HT1080 (cell line): ENCODE measurements at places on chromosomes 5 and 9.

DNA sequence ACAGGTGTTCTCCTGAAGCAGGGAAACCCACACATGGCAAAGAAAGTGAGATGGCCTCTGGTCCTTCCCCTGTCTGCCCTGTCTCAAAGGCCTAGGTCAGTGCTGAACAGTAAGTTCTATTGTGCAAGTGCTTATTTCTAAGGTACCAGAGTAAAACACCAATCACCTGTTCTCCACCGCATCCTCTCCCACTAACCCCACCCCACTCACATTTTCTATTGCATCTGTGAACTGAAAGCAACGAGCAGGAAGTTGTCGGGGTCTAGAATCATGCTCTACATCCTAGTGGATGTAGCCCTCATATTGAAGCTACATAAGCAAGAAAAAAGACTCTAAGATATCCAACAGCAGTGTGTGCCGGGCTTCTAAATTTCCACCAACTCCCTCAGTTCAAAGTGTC, 265.9 kb downstream of the ENC1 start:
- DNase-seq, result no peak

- peak; percentile 11 for DNase-seq
Measured at GRCh38 chr9:118991366-118992285, 377.6 kb downstream of the BRINP1 start.

DNA sequence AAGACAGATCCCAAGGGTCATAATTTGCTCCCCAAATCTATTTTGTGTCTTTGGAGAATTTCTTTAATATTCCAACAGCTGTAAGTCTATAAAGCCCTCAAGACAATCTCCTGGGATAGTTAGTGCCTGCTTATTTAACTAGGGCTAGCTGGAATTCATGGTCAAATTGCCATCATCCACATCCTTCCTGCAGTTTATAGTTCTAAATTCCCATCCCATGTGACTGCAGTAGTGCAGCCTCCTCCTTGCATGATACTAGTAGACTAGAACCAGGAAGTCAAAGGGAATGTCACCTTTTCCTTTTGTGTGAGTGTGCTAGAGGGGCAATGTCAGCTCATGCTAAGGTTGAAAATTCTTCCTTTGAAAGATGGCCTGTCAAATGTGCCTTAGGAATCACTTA, 214.8 kb upstream of the PIK3R1 start:
- DNase-seq, result no peak

DNA sequence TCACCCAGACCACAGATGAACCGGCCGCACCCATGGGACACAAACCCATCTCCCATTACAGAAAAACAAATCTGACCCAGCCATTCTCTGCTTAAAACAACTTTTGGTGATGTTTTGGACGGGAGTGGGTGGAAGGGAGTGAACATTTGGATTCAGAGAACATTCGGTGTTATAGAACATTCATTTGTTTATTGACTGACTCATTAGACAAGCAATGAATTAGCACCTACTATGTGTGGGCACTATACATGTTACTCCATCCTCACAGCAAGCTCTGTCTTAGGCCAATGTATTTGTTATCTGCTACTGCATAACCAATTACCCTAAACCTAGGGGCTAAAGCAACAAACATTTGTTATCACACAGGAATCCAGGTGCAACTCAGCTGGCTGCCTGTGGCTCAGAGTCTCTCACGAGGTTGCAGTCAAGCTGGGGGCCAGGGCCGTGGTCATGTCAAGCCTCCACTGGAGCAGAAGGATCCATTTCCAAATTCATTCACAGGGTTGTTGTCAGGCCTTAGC, 5.1 kb upstream of the ERGIC1 start:
- no peak for DNase-seq

GRCh38 chr9:91908293-91908623, 41.8 kb downstream of the ROR2 start:
- DNase-seq, result no peak

DNA sequence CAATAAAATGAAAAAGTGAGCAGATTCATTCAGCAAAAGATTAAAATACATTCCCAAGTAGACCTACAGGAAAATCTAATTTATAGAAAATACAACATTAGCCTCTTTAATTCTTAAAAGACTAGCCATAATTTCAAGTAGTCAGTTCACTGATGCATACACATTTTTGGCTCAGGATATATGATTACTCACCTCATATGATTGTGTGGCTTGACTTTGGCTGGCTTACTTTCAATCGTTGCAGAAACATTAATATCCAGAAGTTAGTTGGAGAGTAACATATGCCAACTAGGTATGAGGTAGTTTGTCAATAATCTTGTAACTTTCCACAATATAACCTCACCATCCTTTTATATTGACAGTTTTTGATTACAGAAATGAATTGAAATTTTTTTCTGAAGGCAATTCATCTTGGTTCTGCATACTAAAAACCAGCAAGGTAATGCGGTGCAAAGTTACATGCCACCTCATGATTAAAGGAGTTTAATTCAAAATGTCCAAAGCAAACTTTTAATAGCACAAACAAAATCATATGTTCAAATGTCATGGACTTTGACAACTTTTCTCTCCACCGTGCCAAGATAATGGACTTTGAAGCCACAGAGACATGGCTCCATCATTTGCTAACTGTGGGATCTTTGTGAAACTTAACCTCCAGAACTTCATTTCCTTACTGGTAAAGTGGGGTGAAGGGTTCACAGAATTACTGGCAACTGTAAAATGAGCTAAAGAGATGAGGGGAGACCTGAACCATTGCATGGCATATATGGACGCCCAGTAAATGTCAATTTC, 76.6 kb upstream of the PAM start:
- DNase-seq, result peak; percentile 38

GRCh38 chr5:173825215-173825865, 62.8 kb upstream of the CPEB4 start:
- DNase-seq, result no peak

- no peak for DNase-seq
Measured at GRCh38 chr5:157164521-157164920, 1.5 kb downstream of the GARIN3 start.

DNA sequence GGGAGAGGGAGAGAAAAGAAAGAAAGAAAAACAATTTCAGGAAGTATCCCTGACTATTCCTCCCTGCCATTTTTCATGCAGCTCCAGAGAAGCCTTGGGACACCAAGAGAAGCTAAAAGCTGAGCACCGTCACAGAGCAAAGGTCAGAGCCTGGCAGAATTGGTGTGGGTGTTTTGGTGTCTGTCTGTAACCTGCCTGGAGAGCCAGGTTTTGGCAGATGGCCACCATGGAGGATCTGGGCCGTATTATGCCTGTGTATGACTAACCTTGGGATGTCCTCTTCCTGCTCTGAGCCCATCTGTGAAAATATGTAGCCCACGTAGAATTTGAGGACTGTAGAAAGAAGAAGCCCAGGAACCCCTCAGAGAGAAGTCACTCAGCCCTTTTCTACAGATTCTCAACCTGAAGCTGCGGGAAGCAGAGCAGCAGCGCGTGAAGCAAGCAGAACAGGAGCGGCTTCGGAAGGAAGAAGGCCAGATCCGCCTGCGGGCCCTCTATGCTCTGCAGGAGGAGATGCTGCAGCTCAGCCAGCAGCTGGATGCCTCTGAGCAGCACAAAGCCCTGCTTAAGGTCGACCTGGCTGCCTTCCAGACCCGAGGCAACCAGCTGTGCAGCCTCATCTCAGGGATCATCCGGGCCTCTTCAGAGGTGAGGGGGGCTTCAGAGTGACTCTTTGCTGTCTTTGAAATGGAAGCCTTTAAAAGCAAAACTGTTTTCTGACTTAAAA, 18.8 kb downstream of the GLE1 start:
- peak; percentile 28 for DNase-seq

GRCh38 chr5:155915601-155916000, 411.4 kb upstream of the SGCD start:
- DNase-seq, result no peak

GRCh38 chr9:70398145-70398556, 16.3 kb downstream of the KLF9 start:
- no peak for DNase-seq

DNA sequence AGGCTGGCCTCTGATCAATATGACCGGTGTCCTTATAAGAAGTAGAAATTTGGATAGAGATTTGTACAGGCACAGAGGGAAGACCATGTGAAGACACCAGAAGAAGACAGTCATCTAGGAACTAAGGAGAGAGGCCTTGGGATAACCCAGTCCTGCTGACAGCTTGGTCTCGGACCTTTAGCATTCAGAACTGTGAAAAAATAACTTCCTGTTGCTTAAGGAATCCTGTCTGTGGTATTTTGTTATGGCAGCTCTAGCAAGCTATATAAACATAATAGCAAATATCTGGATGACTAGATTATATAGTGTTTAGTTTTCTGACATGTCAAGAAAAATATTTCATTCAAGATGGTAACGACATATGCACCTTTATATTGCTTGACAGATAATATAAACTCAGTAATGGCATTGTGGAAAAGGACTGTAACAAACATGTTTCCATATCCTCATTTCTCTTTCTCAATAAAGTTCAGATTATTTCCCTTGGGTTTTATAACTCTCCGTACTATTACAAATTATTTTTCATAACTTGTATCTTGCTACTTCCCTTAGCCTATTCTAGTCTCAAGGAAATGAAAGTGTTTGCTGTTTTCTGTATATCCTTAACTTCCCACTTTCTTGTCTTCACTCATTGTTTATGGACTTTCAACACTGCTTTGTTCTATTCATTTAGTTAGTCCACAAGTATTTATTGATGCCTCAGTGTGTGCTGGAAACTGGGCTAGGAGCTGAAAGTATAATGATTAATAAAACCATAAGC, 62.4 kb downstream of the KIAA1958 start:
- DNase-seq, result no peak
